Activated T-cell treated with anti-CD3 and anti-CD28 coated beads, Interleukin-2, amount 50 U/mL, for 72 hours (primary cell): ENCODE measurements at places on chromosomes 7 and 10. TPM values are rescaled to one million over a fixed set of nuclear protein-coding genes. Genes with fewer than 3 reads are reported as not detected.

DNA sequence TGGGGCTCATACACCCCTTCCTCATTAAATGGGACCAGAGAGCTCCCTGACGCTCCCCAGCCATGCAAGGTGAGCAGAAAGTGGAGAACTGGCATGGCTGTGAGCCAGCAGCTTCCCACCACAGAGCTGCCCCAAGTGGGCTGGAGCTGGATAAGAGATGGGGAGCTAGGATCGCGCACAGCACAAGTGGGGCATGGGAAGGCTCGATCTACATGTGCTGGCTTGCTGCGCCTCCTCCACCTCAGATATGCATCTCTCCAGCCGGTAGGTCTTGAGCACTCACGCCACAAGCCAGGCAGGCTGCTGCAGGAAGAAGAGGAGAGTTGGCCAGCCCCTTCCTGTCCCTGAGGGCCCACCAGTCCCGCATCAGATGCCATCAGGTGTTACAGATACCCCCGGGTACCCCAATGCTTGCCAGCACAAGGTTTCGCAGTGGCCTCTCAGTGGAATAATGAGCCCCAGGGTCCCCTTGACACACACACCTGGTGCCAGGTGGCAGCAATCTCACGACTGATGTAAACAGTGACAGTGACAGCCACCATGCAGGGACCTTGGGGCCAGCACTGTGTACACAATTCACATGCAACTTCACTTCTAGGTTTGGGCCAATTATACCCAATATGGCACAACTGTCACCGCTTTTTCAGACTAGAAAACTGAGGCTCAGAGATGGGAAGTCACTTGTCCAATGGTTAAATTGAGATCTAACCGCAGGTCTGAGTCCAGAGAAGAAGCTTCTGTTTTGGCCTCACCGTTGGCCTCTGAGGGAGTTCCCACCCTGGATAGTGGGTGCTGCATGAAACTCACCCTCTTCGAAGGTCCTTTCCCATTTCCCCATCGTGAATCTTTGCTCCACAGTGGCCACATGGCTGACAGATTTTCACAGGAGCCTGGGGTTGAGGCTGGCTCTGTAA is 79.3 kb downstream of the OAT start:
- no peak for DNase-seq

DNA sequence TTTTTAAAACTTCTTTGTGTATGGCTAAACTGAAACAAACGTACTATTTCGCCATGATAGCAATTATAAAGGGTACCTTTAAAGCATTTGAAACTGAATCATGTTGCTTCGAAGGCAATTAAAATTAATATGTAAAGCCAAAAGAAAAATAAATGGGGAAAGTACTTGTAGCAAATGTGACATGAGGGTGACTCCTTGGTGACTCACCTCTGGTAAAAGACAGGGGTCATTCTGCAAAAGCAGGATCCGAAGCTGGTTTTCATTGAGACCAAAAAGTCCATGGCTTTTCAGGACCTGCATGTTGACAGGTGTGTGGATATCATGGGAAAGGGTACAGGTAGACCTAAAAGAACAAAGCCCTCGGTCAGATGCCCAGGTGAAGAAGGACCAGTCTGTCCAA is 1.5 kb downstream of the ZC3HAV1L start:
- no peak for DNase-seq

DNA sequence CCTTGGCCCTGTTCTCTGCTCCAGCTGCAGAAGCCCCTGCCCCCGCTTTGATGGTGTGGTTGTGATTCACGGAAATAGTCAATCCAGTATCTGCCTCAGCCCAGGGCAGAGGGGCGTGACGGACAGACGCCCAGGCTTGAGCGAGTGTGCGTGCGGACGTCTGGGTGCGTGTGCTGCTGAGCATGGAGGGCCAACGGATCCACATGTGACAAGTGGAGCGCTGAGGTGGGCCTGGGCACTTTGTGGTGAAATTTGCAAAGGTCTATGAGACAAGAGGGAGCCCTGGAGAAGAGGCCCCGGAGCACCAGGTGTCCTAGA is 94.4 kb downstream of the WDR37 start:
- no peak for DNase-seq

The ZKSCAN1 gene
- total RNA-seq, result 78.2 TPM

- no peak for DNase-seq
These were observed 237.8 kb upstream of the GPR26 start for GRCh38 chr10:123428391-123428790.

The TAS2R38 gene
- not detected for total RNA-seq

DNA sequence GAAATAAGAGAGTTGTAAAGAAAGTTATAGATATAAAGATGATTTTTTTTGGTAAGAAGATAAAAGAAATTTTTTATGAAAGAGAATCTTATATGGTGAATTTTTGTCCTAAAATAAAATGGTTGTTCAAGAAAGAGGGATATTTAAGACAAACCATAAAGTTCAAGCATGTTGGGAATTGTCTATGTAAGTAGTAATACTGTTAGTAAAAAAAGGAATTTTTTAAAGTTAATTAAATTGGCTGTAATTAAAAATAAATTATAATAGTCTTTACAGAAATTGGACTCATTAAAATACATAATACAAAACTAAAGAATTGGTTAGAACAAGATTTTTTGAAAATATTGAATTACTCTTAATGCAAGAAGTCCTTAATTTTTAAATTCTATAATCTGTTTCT is 10.1 kb upstream of the DYNC2I1 start:
- no peak for DNase-seq

The TMEM209 gene
- total RNA-seq, result 46.1 TPM

DNA sequence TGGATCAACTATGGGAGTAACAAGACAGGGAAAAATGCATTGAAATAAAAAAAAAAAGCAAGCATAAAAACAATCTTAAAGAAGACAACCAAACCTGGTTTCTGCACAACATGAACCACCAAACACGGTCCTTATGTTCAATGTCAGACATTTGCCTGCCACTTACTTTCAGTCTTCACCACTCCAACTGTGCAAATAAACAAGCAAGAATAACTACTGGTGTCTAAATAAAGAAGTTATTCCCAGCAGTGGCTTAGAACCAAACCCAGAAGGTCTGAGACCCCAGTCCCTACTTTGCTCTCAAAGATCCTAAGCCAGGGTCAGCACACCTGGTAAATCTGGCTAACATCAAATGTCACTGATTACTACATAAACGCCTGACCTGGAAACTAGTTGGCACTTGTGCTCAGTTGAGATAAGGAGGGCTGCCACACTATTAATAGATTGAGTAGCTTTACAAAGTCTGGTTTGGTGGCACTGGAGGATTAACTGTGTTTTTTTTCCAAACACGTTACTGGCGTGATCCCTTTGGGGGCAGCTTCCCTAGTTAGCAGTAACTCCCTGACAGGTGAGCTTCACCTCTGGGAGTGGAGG is 62.7 kb upstream of the ABLIM1 start:
- no peak for DNase-seq

- no peak for DNase-seq
These were observed 516.2 kb upstream of the POT1 start for GRCh38 chr7:125445836-125446235.

GRCh38 chr10:57962839-57963238 is 304.9 kb downstream of the IPMK start:
- DNase-seq, result no peak

The HERPUD2 gene
- total RNA-seq, result 37.5 TPM

- DNase-seq, result no peak
These were observed 37.9 kb downstream of the EXOC4 start for GRCh38 chr7:133290676-133291333.

The ADAMTS14 gene
- 0.37 TPM for total RNA-seq
